ENCODE measurements at places on chromosomes 13 and 19.
A peak's percentile ranks its signal among the peaks of the same experiment; 100 is the strongest.

GRCh38 chr19:30441011-30441410 is 68.8 kb downstream of the ZNF536 start:
- no peak for DNase-seq

DNA sequence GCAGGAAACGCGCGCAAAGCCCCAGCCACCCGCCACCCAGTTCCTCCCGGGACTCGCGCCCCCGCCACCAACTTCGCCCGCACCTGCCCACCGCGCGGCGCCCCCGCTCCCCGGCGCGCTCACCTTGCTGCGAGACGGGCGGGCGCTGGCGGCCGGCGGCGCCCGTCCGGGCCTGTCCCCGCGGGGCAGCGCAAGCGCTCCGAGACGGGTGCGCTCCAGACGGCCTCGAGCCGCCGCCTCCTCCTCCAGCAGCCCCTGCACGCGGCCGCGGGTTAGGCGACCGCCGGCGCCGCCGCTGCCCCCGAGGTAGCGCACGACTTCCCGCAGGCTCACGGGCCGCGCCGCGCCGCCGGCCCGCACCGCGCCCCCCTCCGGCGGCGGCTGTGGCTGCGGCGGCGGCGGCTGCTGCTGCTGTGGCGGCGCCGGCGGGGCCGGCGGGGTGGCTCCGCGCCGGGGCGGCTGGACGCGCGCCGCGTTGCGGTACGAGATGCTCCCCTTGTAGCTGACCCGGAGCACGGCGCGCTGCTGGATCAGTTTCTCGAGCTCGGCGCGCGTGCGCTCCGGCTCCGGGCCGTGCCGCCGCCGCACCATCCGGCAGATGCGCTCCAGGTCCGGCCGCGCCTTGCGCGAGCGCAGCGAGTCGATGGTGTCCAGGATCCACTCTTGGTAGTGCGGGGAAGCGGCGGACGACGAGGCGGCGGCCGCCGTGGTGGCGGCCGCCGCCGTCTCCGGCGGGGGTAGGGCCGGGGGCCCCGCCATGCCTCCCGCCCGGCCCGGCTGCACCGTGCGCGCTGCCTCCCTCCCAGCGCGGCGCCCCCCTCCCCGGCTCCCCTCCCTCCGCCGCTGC is 666 bp downstream of the SAMD1 start:
- peak; percentile 61 for DNase-seq

- DNase-seq: no peak
Measured at GRCh38 chr13:33865945-33866344, 48.0 kb downstream of the RFC3 start.

DNA sequence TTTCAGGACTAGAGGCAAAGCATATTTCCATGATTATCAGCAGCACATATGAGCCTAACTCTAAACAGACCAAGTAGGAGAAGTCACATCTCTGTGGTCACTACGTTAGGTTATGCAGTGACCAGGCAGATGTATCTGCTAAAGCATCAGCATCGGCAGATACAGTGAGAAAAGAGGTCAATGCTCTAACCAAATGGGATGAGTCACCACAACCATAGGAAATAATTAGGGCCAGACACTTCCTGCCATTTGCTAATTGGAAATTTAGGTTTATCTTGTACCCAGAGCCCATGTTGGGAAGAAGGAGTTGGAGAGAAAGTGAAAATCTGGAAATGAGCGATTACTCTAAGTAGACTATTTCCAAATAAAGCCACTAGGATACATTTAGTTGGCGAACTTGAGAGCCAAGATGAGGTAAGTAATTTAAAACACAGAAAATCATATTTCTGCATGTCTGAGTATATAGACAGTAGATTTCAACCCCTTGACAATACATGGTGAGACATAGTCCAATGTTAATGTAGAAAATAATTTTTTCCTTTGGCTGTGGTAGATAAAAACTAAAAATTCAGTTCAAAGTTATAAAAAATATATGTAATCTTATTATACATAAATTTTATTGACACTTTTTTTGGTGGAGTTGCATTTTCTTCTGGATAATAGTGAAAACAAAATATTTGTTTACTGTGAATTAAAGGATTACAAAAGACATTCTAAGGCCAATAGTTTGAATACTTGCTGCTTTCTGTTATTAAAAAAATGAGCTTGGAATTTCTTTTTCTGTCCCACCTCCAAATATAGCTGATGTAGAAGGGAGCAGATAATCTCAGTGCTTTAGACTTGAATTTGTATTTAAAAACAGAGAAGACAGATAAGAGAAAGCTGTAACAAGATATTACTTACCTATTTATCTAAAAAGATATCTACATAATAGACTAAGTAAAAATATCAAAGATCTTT is 104.4 kb upstream of the CSNK1A1L start:
- DNase-seq: no peak

- no peak for DNase-seq
Measured at GRCh38 chr19:51071095-51071405, 6.2 kb upstream of the KLK13 start.

DNA sequence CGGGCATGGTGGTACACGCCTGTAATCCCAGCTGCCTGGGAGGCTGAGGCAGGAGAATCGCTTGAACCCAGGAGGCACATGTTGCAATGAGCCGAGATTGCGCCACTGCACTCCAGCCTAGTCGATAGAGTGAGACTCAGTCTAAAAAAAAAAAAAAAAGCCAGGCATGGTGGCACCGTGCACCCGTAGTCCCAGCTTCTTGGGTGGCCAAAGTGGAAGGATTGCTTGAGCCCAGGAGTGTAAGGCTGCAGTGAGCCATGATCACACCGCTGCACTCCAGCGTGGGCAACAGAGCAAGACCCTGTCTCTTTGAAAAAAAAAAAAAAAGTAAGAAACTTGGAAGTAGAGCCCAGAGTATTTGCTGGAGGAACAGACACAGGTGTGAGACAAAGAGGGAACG is 27.7 kb downstream of the CCDC8 start:
- DNase-seq: no peak

DNA sequence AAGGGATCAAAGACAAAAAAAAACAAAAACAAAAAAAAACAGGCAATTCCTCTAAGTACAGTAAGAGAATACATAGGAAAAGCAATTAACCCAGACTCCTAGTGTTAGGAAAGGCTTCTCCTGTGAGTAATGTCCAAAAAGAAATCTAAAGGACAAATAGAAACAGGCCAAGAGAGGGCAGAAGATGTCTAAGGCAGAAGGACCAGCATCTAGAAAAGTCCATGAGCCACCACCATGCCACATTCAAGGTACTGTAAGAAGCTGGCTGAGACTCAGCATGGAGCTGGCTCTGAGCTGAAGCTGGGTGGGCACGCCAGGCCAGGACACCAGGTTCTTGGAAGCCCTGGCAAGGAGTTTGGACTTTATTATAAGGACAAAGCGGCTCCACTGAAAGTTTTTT is 118.1 kb upstream of the FRY start:
- DNase-seq: no peak

GRCh38 chr13:27011661-27012060 is 159.9 kb downstream of the USP12 start:
- DNase-seq: no peak

GRCh38 chr19:5547881-5548280 is 19.9 kb downstream of the TINCR start:
- peak; percentile 46 for DNase-seq

- no peak for DNase-seq
Measured at GRCh38 chr19:30342901-30343300, 29.3 kb upstream of the ZNF536 start.

- no peak for DNase-seq
Measured at GRCh38 chr13:72716776-72717175, 10.7 kb downstream of the MZT1 start.

DNA sequence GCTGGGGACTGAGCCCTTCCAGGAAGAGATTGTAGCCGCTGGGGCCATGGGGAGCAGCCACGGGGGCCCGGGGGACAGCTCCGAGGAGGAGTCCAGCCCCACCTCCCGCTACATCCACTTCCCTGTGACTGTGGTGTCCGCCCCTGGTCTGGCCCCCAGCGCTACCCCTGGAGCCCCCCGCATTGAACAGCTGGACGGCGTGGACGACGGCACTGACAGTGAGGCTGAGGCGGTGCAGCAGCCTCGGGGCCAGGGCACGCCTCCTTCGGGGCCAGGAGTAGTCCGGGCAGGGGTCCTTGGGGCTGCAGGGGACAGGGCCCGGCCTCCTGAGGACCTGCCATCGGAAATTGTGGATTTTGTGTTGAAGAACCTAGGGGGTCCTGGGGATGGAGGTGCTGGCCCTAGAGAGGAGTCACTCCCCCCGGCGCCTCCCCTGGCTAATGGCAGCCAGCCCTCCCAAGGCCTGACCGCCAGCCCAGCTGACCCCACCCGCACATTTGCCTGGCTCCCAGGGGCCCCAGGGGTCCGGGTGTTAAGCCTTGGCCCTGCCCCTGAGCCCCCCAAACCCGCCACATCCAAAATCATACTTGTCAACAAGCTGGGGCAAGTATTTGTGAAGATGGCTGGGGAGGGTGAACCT is 9.6 kb downstream of the IGFLR1 start:
- no peak for DNase-seq

DNA sequence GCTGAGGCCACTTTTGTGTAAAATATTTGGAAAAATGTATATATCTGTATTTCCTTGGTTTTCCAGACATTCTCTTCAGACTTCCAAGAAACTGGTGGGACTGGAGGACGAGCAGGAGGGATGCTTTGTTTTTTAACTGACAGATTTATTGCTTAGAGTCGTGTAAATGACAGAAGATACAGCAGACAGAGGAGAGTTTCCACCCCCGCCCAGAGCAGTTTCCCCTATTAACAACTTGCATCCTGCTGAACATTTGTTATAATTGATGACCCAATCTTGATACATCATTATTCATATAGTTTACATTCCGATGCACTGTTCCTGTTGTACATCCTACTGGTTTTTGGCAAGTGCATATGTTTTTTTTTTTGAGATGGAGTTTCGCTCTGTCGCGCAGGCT is 7.1 kb upstream of the DOCK6 start:
- DNase-seq: no peak

DNA sequence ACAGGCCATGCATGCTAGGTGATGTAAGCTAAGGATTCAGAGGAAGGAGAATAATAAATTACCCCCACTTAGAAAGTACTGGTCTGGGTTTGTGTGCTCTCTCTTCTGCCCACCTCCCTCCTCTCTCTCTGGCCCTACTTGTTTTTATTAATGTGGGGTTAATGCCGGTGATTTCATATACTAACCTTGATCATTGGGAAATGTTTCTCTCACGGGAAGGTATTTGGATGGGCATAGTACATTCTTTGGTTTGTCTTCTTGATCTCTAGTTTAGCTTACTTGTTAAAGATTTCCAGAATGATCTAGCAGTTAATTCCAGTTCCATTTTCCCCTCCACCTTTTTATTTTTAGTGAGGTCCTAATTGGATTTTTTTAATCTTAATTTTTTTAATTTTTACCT is 24.6 kb downstream of the ARHGAP35 start:
- no peak for DNase-seq

DNA sequence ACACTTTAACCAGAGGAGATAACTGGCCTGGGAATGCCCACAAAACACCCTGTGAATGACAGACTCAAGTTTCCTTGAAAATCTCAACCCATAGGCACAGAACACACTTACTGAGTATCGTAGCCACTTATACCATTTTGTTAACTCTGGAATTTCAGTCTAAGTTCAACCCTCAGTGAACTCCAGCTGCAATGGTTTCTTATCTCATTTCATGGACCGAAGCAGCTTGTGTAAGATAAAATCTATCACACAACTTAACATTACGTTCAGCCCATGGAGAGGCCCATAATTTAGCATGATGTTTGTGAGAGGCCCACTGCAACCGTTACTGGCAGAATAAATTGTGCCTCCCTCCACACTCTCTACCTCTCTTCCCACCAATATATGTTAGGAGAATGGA is 323.0 kb downstream of the DNAJC15 start:
- no peak for DNase-seq

- no peak for DNase-seq
Measured at GRCh38 chr13:92549276-92549675, 677.3 kb upstream of the GPC6 start.

- no peak for DNase-seq
Measured at GRCh38 chr19:39170386-39171231, 26.2 kb upstream of the NCCRP1 start.

GRCh38 chr19:50500060-50500752 is 10.8 kb downstream of the JOSD2 start:
- DNase-seq: no peak

DNA sequence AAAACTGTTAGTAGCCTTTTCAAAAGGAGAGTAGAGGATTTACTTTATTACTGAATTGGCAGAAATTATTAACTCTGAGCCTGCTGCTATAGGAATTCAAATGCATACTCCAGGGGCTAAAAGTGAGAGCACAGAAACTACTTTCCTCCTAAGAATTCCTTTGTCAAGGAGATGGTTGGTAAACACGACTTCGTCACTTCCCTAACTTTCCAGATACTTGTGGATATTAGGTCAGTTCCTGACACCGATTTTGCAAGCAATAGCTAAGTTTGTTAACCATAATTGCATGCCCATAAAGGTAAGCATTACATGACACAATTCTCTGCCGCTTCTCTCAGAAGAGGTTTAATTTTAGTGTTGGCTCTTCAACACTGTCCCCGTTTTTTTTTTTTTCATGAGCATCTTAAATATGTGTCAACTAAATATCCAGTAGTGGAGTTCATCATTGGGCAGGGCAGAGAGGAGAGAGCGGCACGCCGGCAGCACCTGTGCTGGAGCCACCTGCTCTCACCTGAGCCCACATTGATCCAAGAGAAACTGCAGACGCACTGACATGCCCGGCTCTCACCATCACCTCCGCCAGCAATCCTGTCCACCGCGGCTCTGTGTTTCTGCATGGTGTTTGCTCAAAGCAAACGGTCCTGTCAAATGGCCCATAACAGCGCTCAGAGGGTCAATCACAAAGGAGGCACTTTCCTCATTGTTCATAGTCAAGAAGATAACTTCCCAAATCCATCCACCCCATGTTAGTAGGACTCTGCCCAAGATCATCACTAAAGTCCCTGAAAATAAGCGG is 2.6 kb downstream of the MED26 start:
- no peak for DNase-seq

DNA sequence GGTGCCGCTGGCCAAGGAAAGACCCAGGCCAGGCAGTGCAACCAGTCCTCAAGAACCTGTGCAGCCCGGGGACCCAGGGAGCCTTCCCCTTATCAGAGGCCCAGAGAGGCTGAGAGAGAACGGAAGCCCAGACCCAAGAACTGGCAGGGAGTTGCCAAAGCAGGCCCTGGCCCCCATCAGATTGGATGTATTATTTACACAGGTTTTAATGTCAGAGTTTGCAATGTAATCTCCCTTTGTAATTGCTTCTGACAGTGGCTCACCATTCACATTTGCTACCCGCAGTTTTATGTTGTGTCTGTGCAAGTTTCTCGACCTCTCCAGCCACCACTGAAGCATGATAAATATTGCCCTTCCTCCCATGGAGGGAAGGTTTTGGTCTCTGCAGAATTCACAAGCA is 660.9 kb downstream of the LIG4 start:
- no peak for DNase-seq

GRCh38 chr19:8449830-8450229 is 5.1 kb downstream of the HNRNPM start:
- no peak for DNase-seq

GRCh38 chr19:31058676-31059340 is 290.4 kb downstream of the TSHZ3 start:
- DNase-seq: no peak

GRCh38 chr13:31191748-31192147 is 8.0 kb upstream of the B3GLCT start:
- no peak for DNase-seq

- no peak for DNase-seq
Measured at GRCh38 chr19:40687525-40688016, 2.9 kb downstream of the NUMBL start.

GRCh38 chr13:109783447-109783814 is 3.0 kb downstream of the IRS2 start:
- DNase-seq: no peak

GRCh38 chr19:6018786-6019185 is 40.8 kb upstream of the RANBP3 start:
- no peak for DNase-seq

Data from DND-41 (cell line).